ENCODE measurements at places on chromosomes 6 and 20.

DNA sequence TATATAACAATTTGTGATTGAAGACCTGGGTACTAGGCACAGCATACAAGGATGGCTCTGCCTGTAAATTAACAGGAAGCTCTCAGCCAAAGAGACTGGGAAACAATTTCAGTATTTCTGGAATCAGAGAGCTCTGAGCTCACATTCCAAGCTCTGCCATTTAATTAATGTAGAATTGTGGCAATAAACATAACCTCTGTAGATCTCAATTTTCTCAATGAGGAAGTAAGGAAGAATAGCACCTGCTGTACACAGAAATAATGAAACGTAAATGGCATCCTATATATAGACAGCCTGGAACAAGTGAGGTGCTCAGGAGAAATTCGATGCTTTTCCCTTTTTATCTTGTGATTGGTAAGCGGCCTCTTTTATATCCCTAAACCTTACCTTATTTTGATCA lies 538.5 kb upstream of the JAG1 start:
- no peak for DNase-seq

DNA sequence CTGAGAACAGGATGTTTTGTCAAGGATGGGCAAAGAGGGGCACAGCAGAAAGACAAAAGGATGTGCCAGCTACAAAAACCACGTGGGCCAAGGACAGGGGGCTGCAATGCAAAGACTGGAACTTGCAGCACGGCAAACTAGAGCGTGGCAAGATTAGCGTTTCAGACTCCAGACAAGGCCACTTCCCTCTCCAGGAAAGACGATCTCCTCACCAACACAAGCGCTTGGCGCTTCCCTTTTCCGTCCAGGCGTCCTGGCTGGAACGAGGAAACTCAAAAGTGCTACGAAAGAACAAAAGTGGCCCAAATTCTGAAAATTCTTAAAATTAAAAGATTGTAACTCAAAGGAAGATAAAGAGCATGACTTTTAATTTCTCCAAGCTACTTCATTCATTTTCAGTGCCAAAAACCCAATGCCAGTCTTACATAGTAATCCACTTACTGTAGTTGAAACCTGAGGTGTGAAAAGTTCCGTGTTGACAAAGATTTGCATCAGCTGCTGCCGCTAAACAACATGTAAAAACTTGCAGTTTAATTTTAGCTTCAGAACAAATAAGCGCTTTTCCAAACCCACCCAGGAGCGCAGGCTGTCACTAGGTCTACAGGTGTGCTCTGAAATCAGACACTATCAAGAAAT lies 207.1 kb upstream of the RREB1 start:
- no peak for DNase-seq

GRCh38 chr20:43066125-43066524 lies 123.6 kb downstream of the PTPRT start:
- no peak for DNase-seq

GRCh38 chr6:22925304-22925835 lies 356.0 kb downstream of the HDGFL1 start:
- DNase-seq = no peak

Data from T-helper 1 cell (primary cell).